NCI-H510A (cell line): ENCODE measurements at places on chromosomes 2 and 18.

DNA sequence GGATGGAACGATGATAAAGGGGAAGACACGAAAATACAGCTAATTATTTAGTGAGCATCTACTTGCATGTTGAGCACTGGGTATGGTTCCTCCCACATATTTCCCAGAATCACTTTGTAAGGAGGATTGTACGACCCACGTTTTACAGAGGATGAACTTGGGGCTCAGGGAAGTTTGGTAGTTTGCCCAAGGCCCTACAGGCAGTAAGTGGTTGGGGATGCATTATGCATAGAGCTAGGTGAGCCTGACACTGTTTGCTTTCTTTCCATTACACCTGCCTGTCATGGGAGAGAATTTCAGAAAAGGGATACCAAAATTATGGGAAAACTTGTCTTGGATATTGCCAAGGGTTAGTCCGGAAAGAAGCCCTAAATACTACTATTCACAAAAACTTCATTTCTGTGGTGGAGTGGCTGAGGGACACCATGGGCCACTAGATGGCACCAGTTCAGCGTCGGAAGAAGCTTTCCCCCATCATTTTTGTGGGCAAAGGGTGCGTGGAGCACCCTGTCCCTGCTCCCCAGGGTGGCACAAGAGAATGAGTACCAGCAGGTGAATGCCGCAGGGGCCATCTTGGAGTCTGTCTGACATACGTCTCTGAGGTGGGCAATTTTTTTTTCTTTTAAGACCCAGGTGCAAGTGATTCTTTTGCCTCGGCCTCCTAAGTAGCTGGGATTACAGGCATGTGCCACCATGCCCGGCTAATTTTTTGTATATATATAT is 23.5 kb upstream of the C18orf32 start:
- peak; percentile 37 for DNase-seq

- DNase-seq: no peak
These were observed 130.2 kb upstream of the ID2 start for GRCh38 chr2:8551622-8552074.

DNA sequence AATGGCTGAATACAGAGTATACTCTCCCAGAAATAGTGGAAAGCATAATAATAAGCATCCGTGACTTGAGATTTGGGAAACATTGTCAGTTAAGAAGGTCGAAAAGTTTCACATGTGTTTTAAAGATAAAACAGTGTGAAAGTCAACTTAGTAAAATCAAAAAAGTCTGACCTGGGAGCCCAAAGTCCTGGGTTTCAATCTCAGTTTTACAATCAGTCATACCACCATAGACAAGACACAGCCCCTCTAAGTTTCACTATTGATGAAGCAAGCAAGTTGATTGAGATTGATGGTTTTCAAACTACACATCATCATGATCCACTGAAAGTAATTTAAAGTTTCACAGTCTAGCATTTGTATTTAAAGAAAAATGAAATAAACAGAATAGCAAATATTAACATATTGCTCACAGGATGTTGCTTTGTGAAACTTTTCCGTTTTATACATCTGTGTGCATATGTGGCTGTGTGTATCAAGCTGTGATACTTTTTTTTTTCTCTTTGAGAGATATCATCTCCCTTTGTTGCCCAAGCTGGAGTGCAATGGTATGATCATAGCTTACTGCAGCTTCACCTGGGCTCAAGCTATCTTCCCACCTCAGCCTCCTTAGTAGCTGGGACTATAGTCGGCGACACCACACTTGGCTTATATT is 71.1 kb downstream of the PIK3C3 start:
- no peak for DNase-seq

DNA sequence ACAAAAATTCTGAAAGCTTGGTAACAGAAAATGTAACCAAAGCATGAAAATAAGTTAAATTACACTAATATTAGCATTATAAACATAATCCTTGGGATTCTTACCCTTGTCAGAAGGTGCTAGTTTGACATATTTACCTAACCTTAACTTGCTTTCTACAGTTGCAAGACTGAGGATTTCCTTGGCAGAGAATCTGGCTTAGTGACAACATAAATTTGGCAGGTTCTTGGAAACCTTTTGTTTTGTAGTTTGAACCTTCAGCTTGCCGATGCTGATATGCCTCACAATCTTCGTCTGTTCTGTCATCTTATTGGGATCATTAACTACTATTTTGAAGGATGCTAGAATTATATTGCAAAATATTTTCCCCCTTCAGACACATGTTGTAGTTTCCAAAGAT is 3.4 kb downstream of the XIRP2 start:
- no peak for DNase-seq

- DNase-seq: peak; percentile 27
These were observed 3.6 kb upstream of the DLX2 start for GRCh38 chr2:172106108-172106961.

DNA sequence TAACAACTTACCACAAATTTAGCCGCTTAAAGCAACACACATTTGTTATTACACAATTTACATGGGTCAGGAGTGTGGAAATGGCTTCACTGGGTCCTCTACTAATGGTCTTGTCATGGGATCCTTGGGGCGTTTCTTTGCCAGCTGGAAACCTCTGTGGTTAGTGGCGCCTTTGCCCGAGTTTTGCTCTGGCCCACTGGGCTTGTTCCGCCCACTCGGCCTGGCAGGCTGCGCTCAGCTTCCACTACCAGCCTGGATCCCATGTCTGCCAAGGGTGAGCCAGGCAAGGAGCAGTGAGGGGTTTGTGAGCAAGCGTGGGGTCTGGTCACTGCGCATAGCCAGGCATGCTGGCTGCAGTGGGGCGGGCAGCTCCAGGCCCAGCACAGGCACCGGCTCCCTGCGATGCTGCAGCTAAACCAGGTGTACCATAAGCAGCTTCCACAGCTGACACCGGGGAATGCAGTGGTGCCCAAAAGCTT is 16.2 kb upstream of the MBD2 start:
- DNase-seq: no peak

DNA sequence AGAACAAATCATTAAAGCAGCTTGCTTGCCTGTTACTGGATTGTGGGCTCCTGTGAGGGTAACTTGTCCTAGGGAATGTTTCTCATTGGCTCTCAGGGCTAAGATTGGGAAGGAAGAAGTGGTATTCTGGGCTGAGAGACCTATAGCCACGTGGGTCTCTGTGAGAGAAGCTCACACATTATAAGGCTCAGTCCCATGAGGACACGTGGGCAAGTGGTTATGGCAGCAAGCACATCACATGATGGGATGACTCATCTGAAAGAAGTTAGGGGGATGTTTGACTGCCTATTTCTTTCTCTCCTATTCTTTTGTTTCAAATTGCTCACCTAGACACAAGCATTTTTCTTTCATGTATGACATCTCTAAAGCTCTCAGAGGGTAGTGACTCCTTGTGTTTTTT is 418.0 kb upstream of the ST6GAL2 start:
- no peak for DNase-seq

- no peak for DNase-seq
These were observed 286.9 kb upstream of the NXPH2 start for GRCh38 chr2:139067072-139067471.

DNA sequence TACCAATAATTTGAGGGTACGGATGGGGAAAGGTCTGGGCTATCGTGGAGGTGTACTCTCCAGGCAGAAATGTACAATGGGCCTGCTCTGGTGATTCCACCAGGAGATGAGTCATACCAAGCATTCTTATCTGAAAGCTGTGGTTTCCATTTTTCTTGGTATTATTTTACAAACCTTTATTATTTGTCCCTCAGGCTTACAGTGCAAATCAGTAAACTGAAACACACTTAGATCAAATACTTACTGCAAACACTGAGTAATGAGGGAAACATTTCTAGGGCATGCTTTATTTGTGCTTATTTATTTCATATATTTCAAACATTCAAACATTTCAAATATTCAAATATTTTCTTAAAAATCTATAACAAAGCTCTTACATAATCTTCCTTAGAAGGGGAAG is 319.8 kb downstream of the RND3 start:
- no peak for DNase-seq

DNA sequence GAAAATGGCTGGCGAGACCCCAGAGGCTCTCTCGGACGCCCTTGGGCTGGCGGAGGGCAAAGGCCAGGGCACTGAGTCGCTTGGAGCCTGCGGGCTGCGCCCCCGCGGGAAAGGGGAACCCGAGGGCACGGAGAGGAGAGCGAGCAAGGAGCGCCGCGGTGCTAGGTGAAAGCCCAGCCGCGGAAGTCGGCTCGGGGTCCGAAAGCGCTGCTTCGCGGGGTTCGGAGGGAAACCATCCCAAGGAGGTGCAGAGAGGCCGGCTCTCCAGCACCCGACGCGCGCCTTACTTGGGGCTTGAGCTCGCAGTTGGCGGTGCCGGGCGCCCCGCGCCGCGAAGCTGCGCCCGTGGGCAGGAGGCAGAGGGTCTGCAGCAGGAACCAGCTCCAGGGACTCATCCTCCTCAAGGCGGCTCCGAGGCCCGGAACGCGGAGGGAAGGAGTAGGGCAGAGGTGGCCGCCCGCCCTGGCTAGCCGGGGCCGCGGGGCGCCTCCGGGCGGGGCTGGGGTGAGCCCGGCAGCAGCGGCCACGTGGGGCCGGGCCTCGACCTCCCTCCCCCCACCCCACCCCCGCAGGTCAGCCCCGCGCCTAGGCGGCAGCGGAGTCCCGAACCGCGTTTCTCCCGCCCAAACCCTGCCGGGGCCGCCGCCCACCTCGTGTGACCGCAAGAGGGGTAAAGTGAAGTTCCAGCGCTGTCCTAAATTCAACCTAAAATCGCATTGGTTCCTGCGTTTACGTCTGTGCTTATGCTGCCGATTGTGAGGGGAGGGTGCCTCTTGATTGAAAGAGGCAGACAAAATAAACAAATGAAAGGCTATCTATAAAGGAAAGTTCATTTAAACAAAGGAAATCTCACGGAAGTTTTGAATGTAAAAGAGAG is at the start of gene TRABD2A:
Gene TRABD2A (minus strand): TSS at position 440 of the 877 bp plus-strand sequence. CDS start 45 bp downstream, at position 395.
- DNase-seq: no peak

- no peak for DNase-seq
These were observed 46.7 kb upstream of the ITGA6 start for GRCh38 chr2:172380436-172381274.

DNA sequence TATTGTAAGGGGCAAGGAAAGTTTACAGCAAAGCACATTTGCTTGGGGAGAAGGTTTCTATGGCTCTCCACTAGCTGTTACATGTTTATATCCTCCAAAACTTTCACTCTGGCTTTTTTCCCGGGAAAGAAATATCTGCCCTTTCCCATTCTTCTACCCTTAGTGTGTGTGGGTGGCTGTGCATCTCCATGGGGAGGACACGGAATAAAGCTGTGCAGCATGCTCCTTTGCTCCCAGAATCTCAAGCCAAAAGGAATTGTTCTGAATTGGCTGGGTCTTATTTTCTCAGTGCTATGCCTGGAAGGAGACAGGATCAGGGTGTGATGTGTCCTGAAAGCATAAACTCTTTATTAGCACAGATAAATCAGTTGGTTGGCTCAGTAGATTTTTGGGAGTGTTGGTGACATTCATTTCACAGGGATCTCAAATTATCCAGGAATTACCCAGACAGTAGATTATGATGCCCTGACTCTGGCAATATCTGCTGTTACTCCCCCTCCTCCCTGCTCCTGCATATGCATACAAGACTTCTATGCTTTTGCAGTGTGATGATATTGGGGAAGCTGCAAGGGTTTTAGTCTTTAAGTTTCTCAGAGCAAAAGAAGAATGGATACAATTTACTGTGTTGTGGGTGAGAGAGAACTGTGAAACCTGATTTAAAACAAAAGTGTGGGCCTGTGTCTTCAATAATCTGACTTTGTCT is 63.1 kb downstream of the PARD3B start:
- DNase-seq: no peak

GRCh38 chr2:181177376-181177775 is 197.0 kb downstream of the UBE2E3 start:
- no peak for DNase-seq

DNA sequence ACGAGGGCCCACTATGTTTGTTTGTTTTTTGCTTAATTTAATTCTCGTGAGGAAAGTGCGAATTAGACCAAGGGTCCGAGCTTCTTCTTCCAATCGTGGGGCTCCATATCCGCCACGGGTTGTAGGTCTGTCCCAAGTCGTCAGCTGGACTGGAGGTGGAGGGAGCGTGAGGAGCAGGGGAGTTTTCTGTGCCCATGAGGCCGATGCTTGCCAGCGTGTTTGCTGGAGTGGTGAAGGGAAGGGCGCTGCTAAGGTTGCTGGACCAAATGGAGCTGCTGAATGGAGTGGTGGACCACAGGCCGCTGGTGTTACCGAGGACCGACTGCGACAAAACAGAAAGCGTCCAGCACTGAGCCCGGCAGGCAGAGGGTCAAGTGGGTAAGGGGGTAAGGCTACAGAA is 43.7 kb downstream of the ZAP70 start:
- DNase-seq: no peak

DNA sequence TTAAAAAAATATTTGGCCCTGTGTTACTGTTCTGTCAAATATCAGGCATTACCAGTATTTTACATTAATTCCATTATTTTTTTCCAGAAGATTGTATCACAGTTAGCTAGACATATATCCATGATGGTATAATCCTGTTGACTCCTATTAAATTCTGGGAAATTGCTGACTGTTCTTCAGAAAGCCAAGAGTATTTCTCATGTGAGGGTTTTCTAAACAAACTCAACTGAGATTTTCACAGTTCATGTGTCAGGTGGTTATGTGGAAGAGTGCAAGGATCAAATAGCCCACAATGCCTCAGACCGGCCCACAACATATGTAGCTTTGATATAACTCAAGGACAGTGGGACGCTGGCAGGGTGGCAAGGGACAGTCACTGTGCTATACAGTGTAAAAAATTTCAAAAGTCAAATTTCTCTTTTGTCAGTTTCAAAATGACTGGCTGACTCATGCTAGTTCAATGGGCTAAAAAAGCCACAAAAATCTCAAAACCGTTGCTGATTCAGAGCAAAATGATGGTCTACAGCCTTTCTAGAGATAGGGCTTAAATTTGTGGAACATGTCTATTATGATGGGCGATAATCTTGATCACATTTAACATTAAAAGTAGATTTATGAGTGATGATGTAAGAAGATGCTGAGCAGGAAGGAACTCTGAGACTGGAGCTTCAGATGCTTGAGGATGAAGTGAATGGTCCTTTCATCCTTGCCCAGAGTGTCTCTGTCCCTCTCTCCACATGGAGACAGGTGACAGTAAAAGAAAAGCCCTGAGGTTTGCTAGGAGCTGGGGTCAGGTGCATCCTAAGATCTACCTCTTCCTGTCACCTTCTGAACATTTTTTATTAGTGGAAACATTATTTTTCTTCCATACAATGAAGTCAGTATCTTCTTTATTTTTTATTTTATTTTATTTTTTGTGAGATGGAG is 175.8 kb upstream of the PIEZO2 start:
- DNase-seq: no peak

GRCh38 chr2:133262893-133263292 is 305.4 kb downstream of the NCKAP5 start:
- no peak for DNase-seq

DNA sequence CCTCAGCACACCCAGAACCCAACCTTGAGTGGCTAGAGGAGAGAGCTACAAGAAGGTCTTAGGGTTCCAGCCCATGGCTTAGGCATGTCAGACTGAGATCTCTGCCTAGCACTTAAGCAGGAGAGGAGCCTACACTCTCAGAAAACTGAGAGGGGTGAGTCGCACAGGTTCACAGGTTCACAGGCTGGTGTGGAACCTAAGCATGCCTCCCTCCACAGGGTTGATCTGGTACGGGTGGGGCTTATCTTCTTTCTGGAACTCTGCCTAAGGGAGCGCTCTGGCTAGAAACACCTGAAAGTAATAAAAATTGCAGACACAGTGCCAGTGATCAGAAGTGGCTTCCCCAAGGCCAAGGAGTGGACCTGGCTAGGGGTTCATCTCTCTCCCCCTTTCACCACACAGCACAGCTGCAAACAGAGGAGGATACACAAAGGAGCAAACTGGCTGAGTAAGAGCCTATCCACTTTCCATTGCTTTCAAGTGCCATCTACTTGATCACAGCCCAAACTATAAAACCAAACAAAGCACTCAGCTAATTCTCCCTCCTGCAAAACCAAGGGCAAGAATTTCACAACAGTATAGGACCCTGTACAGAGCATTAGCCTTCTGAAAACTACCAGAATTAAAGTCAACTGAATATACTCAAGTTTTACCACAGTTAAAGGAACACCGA is 481.9 kb upstream of the SETBP1 start:
- DNase-seq: peak; percentile 60
